ENCODE measurements at places on chromosomes 2 and 18.
A peak's percentile ranks its signal among the peaks of the same experiment; 100 is the strongest.

- no peak for DNase-seq
Observed at GRCh38 chr2:139721411-139721995, 941.3 kb upstream of the NXPH2 start.

DNA sequence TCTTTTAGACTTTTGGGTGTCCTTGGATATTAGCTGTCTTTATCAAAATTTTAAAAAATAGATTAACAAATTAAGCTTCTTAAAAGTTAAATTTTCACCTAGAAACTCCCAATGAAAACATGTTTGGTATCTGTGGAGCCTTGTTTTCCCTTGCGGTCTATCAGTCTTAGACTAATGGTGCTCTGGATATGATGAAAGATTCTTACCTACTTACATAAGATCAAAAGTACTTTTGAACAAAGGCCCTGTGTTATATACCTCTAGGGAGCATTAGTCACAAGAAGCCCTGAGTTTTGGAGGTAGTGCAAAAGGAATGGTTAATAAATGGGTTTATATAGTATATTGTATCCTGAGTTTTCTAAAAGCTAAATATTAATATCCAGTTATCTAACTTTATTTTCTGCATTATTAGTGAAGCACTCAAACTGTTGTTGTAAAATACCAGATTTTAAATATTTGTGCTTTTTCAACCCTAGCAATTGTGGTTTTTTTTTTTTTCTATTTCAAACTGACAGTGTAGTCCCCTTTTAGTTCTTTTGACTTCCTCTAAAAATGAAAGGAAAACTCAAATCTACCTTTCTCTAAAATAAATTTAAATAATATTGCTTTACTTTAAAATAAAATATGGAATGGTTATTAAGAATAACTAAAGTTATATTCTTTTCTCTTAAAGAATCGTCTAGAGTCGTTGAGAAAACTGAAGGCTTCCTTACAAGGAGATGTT, 18.1 kb downstream of the NDC80 start:
- DNase-seq: no peak

DNA sequence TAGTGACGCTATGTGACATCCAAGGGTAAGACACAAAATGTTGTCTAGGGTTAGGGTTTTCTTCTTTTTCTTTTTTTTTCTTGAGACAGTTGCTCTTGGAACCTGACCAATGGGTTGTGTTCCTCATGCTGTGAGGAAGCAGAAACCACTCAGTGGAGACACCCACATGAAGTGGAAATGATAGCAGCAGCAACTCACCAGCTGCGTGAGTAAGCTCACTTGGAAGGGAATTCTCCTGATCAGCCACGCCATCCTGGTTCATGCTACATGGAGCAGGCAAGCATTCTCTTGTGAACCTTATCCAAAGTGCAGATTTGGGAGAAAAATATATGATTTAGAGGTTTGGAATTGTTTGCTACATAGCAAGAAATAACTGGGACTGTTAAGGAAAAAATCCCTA, 863.7 kb downstream of the EPHA4 start:
- peak; percentile 49 for DNase-seq

- DNase-seq: no peak
Observed at GRCh38 chr18:62616331-62616805, 93.5 kb downstream of the ZCCHC2 start.
